Right atrium auricular region (tissue), 2 donors: ENCODE measurements at places on chromosomes 7 and 10. TPM values are rescaled to one million over a fixed set of nuclear protein-coding genes. Genes with fewer than 3 reads are reported as not detected.

The ASAH2 gene
- 1.8 TPM for total RNA-seq

- DNase-seq = no peak
Measured at GRCh38 chr10:43229208-43230061, 37.4 kb downstream of the RASGEF1A start.

The CALN1 gene
- not detected for total RNA-seq

- peak; percentile 57 for DNase-seq
Measured at GRCh38 chr10:44966816-44967509, 7.4 kb downstream of the RASSF4 start.

GRCh38 chr7:143233816-143234532, 12.1 kb downstream of the TAS2R40 start:
- no peak for DNase-seq

The VGF gene
- total RNA-seq = not detected

- no peak for DNase-seq
Measured at GRCh38 chr7:129197771-129198170, 9.3 kb downstream of the SMO start.

GRCh38 chr7:74405191-74405898, 48.4 kb upstream of the GTF2IRD1 start:
- no peak for DNase-seq

DNA sequence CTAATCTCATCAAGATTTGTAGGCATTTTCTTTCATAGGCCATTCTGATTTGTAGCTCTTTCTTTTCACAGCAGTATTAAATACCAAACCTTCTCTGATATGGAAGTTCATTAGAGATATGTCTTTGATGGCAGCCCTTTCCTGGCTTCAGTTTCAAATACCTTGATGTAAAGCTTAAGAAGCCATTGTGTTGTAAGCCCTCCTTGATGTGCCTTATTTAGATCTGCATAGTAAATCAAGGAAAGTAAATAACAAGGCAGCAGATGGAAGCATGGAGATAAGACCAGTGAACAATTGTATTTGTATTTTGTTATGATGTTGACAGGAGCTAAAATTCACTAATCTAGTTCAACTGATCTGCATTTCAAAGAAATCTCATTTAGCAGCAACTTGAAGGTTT, 234.9 kb upstream of the PPP1R3A start:
- no peak for DNase-seq

GRCh38 chr7:131578602-131579001, 22.2 kb upstream of the PODXL start:
- no peak for DNase-seq

The CTAGE8 gene
- total RNA-seq = 1.2 TPM

DNA sequence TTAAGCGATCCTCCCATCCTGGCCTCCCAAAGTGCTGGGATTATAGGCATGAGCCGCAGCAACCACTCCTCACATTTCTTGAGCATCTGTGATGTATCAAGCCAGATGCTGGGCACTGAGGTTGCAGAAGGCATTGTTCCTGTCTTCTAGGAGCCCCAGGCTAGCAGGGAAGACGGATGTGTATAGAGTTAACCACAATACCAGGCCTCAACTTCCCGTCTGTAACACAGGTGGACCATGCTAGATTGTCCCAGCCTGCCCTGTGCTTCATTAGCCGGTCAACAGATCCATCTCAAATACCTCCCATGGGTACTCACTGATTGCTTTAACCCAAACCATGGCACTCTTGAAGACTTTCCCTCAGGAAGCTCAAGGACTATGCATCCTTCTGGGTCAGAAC, 1.8 kb upstream of the CLDN4 start:
- no peak for DNase-seq

DNA sequence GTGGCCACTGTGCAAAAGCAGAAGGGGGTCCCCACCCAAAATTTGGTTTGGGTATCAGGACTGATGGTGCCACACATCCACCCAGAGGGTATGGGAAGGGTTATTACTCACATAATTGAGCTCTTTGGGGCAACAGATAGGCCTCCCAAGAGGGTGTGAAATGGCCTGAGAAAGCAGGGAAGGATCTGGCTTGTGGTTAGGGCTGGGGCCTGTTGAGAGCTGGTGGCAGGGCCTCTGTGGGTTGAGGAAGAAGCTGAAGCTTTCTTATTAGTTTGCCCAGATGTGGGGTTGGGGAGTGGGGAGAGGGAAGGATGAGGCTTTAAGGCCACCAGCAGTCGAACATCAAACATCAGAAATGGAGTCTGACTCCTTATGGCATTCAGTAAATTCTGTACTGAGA, 18.3 kb upstream of the MKI67 start:
- no peak for DNase-seq

The DYNC1I1 gene
- total RNA-seq = 41.3 TPM

The PIK3AP1 gene
- 11.2 TPM for total RNA-seq

The OR2A12 gene
- not detected for total RNA-seq

- no peak for DNase-seq
Measured at GRCh38 chr7:133797818-133798520, 329.2 kb upstream of the LRGUK start.

The KDM7A gene
- 12.8 TPM for total RNA-seq

DNA sequence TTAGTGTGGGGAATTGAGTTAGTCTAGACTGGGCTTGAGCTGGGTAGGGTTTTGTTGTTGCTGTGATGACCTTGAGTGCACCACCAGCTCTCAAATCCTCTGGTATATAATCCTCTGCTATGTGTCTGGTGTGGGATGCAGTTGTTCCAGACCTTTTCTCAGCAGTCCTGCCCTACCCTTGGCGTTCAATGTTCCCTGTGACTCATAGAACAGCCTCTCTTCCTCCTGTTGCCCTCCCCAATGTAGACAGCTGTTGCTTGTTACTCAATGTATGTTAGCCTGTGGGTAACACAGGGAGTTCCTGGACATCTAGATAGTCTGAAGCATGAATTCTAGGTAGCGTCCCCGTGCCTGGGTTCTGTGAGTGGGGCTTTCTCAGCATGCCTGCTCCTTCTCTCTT, 19.8 kb downstream of the ACBD7 start:
- no peak for DNase-seq

The NPC1L1 gene
- total RNA-seq = not detected

DNA sequence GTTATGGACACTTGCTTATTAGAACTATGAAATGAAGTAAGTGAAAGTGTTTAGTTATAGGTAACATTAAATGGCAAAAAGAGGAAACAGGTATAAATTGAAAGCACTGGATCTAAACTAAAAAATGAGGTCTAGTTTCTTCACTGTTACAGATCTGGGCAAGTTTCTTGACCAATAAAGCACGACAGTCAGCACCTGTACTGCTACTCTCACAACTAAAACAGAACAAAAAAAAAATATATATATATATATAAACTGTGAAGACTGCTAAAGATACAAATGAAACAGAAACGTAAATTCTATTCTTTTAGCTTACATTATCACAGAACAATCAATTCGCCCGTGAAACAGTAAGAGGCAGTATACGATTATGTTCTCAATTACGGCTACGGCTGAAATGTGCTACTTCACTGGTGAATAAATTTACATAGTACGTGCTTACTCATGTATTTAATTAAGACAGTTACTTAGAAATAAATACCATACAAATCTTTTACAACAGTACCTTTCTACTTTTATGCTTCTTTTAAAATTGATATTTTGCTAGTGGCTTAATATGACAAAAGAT, 4.2 kb downstream of the AHR start:
- DNase-seq = no peak

GRCh38 chr7:122803323-122803722, 82.9 kb downstream of the CADPS2 start:
- DNase-seq = no peak

- no peak for DNase-seq
Measured at GRCh38 chr10:2048337-2048973, 311.1 kb upstream of the ADARB2 start.

The SPDYE2 gene
- total RNA-seq = not detected

The PTF1A gene
- total RNA-seq = not detected

The PRKCQ gene
- total RNA-seq = 0.43 TPM

The ADARB2 gene
- 0.71 TPM for total RNA-seq

- no peak for DNase-seq
Measured at GRCh38 chr10:132809232-132810140, 23.5 kb upstream of the NKX6-2 start.

The LRMDA gene
- total RNA-seq = 6.1 TPM

DNA sequence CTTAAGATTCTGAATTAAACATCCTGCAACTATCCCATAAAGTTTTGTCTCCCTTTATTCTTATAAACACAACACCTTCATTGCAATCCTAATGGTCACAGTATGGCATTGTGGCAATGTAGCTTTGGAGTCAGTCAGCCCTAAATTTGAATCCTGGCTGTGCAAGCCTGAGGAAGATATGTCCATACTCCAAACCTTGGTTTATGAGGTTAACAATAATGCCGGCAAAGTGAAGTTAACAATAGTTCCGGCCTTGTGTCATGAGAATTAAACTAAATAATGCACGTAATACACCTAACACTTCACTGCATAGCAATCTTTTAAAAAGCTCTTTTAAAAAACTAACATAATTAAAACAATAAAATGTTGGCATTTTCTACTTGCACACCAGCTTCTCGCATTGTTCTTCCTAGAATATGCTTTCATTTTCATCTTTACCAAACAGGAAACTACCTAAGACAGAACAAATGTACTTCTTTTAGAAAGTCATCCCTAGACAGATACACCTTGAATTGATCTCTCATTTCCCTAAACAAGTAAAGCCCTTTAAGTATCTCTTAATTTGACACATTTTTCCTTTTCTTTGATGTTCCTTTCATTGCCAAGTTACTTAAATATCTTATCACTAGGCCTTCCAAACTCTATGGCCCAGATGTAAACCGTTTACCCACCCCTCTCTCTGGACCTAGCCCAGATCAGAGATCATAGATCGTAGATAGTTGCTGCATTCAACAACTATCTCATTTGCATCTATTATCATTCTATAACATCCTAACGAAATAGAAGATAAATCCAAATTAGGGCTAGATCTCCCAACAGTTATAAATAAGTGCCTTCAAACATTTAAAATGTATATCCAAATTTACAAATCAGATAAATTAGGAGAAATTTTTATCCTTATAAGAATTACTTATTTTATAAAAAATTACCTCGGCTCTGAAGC, 66.7 kb downstream of the CREB3L2 start:
- no peak for DNase-seq

- no peak for DNase-seq
Measured at GRCh38 chr10:129961157-129961701, 2.8 kb downstream of the EBF3 start.

DNA sequence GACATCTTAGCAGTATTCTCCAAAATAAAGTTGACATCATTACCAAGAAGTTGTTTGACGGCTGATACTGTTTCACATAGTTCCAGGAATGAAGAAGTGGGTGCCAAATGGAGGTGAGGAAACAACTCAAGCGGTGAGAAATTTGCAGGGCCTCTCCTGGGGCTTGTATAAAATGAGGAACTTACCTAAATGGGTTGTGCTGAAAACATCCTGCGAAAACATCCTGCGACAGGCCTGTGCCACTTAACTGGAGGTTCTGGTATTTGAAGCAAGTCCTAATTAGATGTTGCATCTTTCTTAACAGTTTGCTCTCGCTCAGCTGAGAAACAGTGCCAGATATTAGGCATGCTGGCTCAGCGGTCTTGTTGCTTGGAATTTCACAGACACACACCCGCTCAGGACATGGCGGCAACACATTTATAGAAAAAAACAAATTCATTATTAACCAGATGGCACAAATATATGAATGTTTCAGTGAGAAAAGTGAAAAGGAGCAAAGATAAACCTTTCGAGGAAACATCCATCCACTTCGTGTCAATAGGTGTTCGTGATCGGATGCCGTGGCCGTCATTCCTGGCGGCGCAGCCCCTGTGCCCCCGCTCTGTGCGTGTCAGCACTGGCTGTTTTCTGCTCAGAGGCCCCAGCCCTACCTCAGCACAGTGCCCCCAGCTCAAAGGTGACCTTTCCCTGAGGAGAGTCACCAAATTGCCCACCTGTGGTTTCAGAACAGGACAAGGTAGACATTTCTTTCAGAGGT, 48.1 kb downstream of the CDC123 start:
- no peak for DNase-seq

DNA sequence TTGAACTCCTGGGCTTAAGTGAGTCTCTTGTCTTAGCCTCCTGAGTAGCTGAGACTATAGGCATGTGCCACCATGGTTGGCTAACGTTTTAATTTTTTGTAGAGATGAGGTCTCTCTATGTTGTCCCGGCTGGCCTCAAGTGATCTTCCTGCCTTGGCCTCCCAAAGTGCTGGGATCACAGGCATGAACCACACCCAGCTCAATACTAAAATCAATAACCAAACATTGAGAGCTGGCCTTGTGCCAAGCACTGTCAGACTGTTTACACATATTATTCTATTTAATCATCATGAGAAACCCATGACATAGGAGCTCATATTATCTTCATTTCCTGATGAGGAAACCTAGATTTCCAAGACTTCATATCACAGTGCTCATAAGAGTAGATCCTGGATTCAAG, 251.2 kb downstream of the BAMBI start:
- DNase-seq = peak; percentile 55

GRCh38 chr7:44309271-44310091, 15.9 kb downstream of the CAMK2B start:
- peak; percentile 65 for DNase-seq

DNA sequence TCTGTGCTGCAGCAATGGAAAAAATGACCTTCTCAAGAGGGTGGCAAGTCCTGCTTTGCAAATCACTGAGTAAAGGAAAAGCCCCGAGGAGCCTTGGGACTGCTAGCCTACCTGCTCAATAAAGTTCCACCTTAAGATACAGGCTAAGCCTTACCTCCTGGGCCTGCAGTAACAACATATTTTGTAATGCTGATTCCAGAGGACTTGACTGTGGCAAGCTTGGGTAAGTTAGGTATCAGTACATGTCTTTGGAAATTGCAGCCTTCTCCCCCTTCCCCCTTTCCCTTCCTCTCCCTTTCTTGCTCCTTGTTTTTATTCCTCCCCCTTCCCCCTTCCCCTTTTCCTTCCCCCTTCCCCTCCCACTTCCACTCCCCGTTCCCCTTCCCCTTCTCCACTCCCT, 126.2 kb downstream of the SORCS3 start:
- no peak for DNase-seq
